Thoracic aorta (tissue), 2 donors: ENCODE measurements at places on chromosomes 12 and 14. TPM values are rescaled to one million over a fixed set of nuclear protein-coding genes. Genes with fewer than 3 reads are reported as not detected.

The AKAP5 gene
- total RNA-seq, result 4.3 TPM

The GSG1 gene
- total RNA-seq, result not detected

GRCh38 chr14:90632451-90632850 is 183.8 kb downstream of the TTC7B start:
- no peaks in the 10 kb centered on the region for H3K27me3 ChIP-seq
- no peaks in the 10 kb centered on the region for H3K4me1 ChIP-seq
- no peaks in the 10 kb centered on the region for H3K36me3 ChIP-seq
- no peak overlapping the region for H3K4me3 ChIP-seq

- no peaks in the 10 kb centered on the region for H3K4me1 ChIP-seq
- no peaks in the 10 kb centered on the region for H3K36me3 ChIP-seq
- no peak overlapping the region for H3K27ac ChIP-seq
- H3K27me3 ChIP-seq, result no peaks in the 10 kb centered on the region
Observed at GRCh38 chr12:39127401-39127800, 222.0 kb upstream of the CPNE8 start.

DNA sequence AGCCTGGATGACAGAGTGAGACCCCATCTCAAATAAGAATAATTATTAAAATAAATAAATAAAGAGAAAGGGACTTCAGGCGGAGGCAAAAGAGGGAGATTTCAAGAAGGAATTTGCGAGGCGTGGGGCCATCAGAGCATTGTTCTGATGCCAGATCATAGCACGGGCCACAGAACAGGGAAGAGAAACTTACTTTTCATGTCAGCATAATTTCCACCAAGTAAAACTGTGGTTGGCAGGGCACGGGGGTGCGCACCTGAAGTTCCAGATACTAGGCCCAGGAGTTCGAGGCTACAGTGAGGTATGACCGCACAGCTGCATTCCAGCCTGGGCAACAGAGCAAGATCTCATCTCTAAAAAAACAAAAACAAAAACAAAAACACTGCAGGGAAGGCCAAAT is 11.0 kb upstream of the PLBD1 start:
- no peaks in the 10 kb centered on the region for H3K4me1 ChIP-seq
- H3K27me3 ChIP-seq, result no peaks in the 10 kb centered on the region
- H3K27ac ChIP-seq, result no peak overlapping the region
- H3K36me3 ChIP-seq, result no peaks in the 10 kb centered on the region
- DNase-seq, result no peak

DNA sequence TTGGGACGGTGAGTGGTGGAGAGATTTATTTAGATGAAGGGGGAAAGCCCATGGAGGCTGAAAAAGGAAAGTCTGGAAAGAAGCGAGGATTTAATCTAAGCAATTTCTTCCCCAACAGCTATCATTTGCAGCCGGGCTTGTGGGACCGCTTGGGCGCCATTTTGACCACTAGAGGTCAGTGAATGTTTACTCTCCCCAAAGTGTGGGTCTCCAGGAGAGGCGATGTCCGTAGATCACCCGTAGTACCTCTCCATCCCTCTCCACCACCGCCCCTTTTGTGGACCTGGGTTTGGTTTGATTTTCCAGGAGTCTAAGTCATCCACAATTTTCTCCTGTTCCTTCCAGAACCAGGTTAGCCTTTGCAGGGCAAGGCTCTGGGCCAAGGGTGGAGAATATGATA is 91.2 kb upstream of the PARP11 start:
- H3K27me3 ChIP-seq, result no peaks in the 10 kb centered on the region
- DNase-seq, result no peak
- no peaks in the 10 kb centered on the region for H3K36me3 ChIP-seq
- no peak overlapping the region for H3K4me3 ChIP-seq

DNA sequence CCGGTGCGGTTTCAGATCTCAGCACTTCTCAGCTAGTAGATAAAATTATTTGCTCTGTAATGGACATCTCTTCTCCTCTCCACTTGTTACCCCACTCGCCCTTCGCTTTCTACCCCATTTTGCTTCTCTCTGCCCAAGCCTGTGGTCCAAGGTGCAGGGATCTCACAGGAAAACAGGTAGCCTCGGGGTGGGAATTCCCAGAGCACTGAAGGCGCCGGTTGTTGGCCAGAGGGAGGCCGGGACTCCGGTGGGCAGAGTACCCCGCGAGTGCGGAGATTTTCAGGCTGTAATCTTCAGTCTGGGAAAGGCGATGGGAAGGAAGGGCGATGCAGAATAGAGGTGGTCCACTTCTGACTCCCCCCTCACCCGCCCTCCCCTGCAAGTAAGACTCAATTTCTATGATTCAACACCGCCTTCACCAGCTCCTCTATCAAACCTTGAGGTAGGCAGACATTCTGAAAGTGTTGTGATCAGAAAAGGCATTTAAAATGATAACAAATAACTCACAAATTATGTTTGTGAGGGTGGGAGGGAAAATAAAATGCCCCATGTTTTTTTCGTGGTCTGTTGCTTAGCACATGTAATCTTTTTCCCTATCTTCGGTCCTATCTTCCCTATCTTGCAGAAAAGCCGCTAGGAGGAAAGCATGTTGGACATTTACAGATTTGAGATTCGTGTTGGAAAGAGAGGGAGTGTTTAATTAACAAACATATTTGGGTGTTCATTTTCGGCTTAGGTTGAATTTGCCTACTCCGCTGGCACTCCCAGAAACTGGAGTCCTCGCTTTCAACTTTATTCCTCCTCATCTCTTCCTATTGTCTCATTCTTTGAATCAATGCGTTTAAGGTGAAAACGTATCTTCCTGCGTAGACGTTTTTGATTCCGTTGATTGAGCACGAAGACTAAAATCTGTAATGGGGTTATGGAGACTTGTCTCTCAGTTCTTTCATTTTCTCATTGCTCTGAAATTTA is 8.5 kb downstream of the FOXG1 start:
- no peaks in the 10 kb centered on the region for H3K4me1 ChIP-seq
- H3K27me3 ChIP-seq, result peaks cover 6% of the 10 kb centered on the region
- no peak overlapping the region for H3K4me3 ChIP-seq
- H3K27ac ChIP-seq, result no peak overlapping the region
